ENCODE measurements at places on chromosomes 1 and 21.

- DNase-seq = no peak
Measured at GRCh38 chr21:34890724-34891612, 158.1 kb downstream of the RUNX1 start.

DNA sequence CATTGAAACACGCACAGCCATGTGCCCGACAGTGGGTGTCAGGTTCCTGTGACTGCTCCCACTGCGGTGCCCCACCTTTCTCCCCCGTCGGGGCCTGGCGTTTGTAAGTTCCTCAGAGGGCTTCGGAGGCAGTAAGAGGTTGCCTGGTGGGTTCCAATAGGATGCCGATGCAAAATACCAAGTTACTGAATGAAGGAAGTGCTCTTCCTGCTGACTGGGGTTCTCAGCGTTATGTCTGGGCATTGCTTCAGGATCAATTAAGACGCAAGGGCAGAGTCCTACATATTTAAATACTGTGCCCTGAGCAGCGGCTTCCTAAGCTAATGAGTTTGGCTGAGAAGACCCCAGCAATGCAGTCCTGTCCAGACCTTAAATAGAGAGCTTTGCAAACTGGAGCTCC lies 28.9 kb upstream of the DNAJC11 start:
- no peak for DNase-seq

GRCh38 chr21:34499116-34499515 lies 12.9 kb downstream of the KCNE1 start:
- DNase-seq = no peak

DNA sequence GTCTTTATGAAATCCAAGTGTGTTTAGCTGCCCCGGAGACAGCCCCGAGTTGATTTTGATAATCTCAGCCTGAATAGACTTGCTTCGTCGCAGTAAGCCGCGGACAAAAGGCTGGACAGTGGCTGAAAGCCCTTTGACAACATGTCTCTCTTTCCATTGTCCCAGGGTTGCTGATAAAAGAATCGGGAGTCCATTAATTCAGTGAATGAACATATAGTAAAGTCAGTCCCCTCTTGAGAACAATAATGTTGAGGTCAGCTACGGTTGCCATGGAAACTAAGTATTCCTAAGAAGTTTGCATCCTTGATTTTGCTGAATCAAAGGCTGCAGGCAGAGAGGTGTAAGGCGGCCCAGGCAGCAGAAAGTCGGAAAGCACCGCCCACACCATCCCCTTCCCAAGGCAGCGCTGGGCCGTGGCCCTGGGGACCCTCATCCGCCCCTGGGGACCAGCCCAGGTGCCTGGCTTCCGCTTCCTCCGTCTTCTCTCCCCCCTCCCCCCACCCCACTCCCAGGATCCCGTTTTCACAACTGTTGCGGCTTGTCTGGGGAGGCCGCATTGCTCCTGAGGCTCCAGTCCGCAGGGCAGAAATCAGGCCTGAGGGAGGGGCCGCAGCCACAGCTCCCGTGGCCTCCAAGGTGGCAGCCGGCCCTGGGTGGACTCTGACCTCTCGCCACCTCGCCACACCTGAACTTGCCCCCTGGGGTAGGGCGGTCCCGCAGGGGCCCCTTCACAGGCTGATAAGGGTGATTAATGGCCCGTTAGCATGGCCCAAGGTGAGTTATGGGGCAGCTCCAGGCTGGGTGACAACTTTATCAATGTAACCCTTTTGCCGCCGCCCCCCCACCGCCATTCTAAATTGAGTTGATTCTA lies 180.9 kb downstream of the PRDM16 start:
- no peak for DNase-seq

DNA sequence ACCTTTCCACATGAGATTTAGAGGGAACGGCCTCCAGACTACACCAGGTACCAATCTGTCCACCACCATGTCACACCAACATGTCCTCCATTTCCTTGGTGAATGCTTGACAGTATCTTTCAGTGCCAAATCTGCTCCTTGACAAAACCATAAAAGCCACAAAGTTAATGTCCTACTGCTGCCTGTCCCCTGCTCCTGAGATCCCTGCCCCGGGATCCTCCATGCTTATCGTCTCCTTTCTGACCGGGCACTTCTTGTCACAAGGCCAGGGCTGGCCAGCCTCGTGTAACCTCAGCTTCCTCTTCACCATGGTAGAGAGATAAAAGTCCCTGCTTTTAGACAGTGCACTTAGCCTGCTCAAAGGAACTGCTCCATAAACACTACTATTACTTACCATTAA lies 136.2 kb downstream of the NAV1 start:
- DNase-seq = no peak

DNA sequence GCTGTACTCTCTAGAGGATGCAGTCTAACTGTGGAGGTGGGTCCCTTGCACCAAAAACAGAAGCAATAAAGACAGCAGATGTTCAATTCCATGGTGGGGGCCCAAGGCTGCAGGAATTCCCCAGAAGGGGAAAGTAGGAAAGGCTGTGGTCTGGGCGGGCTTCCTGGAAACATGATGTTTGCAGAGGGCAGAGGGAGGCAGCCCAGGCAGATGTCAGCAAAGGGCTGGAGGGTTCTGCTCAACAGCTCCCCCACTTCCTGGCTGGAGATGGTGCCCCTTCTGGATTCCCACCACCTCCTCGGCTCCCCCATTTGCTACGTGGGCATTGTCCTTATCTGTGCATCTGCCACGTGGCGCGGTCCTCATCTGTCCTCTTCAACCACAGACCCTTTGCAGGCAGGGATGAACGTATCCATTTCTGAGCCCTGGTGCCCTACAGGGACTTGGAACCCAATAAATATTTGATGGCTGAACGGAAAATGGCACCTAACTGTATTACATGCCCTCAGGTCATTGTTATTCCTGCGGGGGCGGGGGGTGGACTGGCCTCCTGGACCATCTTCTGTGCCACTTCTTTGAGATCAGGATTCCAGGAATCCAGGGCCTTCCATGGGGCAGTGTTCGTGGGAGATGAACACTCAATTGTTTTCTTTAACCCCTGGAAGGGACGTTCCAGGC lies 8.4 kb upstream of the GUCA2B start:
- no peak for DNase-seq

DNA sequence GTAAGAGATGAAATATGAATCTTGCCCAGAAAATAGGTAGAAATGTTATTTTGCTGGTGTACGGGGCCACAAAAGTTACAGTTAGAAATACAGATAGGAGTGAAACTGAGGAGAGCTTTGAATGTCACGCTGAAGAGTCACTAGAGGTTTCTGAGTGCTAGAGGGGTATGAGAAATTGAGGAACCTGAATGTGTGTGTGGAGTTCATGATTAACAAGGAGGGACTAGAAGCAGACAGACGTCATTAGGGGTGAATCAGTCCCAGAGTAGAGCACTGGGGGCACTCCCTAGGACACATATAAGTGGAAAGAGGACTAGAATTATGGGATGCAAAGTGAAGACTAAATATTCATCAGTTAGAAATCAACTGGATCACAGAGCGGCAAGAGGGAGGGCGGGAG lies 188.9 kb upstream of the MAP1LC3C start:
- no peak for DNase-seq
